ENCODE measurements at places on chromosomes 4 and X.

DNA sequence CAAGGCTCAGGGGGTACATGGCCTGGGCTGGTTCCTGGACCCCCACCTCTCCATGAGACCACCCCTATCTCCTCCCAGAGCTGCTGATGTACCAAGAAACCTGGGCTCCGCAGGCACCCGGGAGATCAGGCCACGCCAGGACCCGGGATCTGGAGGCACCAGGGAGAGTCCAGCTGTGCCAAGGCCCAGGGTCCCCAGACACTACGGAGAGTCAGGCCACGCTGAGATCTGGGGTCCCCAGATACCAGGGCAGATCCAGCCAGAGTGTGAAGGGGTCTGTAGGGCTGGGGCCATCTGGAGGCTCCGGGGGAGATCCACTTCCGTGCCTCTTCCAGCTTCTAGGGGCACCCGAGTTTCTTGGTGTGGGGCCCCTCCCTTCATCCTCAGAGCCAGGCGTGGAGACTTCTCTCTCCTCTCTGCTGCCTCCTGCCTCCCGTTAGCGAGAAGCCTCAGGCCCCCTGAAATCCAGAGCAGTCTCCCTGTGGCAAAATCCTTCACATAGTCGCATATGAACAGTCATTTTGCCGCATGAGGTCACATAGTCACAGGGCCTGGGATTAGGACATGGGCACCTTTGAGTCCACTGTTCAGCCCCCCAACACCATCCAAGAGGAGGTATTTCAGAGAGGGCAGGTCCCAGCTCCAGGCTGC lies 9.7 kb downstream of the ABLIM2 start:
- no peaks in the 10 kb centered on the region for H3K4me1 ChIP-seq
- H3K36me3 ChIP-seq = no peaks in the 10 kb centered on the region
- no peak for DNase-seq

DNA sequence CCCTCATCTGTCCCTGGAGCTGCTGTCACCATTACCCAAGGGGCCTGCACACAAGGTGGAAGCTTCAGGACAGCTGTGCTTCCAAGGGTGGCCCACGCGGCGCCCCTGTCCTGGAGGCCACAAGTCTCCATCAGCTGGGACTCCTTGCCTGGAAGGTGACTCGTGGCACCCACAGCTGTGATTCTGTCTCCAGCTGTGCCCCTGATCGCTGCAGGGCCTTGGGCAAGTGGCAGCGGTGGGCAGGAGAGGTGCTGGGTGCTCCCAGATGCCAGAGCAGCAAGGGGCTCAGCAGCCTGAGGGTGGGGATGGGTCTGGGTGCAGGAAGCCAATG lies 9.0 kb upstream of the DUSP9 start:
- H3K27me3 ChIP-seq = peaks cover 12% of the 10 kb centered on the region
- H3K36me3 ChIP-seq = no peaks in the 10 kb centered on the region
- no peak overlapping the region for H3K4me3 ChIP-seq
- H3K27ac ChIP-seq = no peak overlapping the region
- peaks cover 4% of the 10 kb centered on the region for H3K4me1 ChIP-seq

- H3K4me1 ChIP-seq = no peaks in the 10 kb centered on the region
- H3K36me3 ChIP-seq = no peaks in the 10 kb centered on the region
- H3K27me3 ChIP-seq = no peaks in the 10 kb centered on the region
- DNase-seq = no peak
These were observed 36.1 kb upstream of the HERC5 start for GRCh38 chr4:88420844-88421243.

- no peaks in the 10 kb centered on the region for H3K27me3 ChIP-seq
- no peak overlapping the region for H3K27ac ChIP-seq
- H3K4me3 ChIP-seq = no peak overlapping the region
- no peak for DNase-seq
- peaks cover 74% of the 10 kb centered on the region for H3K4me1 ChIP-seq
These were observed 8.0 kb downstream of the HERC3 start for GRCh38 chr4:88600176-88600838.

DNA sequence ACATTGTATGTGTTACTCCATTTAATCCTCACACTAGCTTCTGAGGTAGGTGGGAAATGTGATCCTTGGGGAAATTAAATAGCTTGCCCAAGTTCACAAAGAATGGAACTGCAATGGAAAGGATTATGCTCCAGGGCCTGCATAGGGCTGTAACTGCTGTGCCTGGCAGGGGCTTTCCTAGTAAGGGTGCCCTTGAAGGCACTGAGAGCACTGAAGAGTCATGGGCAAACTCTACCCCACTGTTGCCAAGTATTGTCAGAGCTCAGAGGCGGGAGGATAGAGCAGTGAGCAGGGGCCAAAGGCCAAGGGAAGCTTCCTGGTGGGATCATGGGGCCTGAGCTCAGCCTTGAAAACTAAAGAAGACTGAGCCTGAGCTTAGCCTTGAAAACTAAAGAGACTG lies 133.0 kb upstream of the NALF2 start:
- H3K36me3 ChIP-seq = no peaks in the 10 kb centered on the region
- no peaks in the 10 kb centered on the region for H3K4me1 ChIP-seq
- peaks cover 6% of the 10 kb centered on the region for H3K27me3 ChIP-seq
- DNase-seq = no peak
- no peak overlapping the region for H3K4me3 ChIP-seq

DNA sequence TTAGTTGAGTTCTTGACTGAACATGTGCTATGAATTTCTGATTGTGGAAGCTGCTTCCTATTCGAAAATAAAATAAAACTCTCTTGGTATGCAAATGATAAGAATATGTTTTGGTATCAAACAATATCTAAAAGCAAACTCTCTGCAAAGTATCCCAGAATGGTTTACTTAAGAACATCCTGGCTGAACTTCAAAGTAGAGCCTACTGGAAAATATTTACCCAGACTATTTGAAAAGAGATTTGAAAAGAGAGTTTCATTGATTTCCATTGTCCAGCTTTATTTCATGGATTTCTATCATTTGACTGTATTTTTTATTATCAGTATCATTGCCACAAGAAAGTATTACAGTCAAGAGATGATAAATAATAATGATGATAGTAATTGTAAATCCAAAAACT lies 171.1 kb upstream of the SLC7A11 start:
- H3K4me3 ChIP-seq = no peak overlapping the region
- no peak overlapping the region for H3K27ac ChIP-seq
- no peaks in the 10 kb centered on the region for H3K36me3 ChIP-seq
- no peaks in the 10 kb centered on the region for H3K4me1 ChIP-seq

- no peaks in the 10 kb centered on the region for H3K36me3 ChIP-seq
- no peak overlapping the region for H3K27ac ChIP-seq
- H3K4me3 ChIP-seq = no peak overlapping the region
- H3K27me3 ChIP-seq = peaks cover 2% of the 10 kb centered on the region
- DNase-seq = no peak
- no peaks in the 10 kb centered on the region for H3K4me1 ChIP-seq
These were observed 144.6 kb downstream of the AMELX start for GRCh38 chrX:11437642-11438379.

GRCh38 chrX:120560405-120560841 lies 339 bp downstream of the CUL4B start:
- DNase-seq = peak; percentile 55
- H3K27me3 ChIP-seq = no peaks in the 10 kb centered on the region

- no peak overlapping the region for H3K27ac ChIP-seq
- no peak for DNase-seq
- H3K4me1 ChIP-seq = no peaks in the 10 kb centered on the region
- H3K36me3 ChIP-seq = no peaks in the 10 kb centered on the region
- H3K27me3 ChIP-seq = no peaks in the 10 kb centered on the region
- H3K4me3 ChIP-seq = no peak overlapping the region
These were observed 71.3 kb upstream of the IQCM start for GRCh38 chr4:149886786-149887490.

GRCh38 chr4:113708250-113708649 lies 53.3 kb downstream of the CAMK2D start:
- no peaks in the 10 kb centered on the region for H3K27me3 ChIP-seq
- H3K36me3 ChIP-seq = peaks cover 7% of the 10 kb centered on the region
- no peak overlapping the region for H3K27ac ChIP-seq
- DNase-seq = no peak

DNA sequence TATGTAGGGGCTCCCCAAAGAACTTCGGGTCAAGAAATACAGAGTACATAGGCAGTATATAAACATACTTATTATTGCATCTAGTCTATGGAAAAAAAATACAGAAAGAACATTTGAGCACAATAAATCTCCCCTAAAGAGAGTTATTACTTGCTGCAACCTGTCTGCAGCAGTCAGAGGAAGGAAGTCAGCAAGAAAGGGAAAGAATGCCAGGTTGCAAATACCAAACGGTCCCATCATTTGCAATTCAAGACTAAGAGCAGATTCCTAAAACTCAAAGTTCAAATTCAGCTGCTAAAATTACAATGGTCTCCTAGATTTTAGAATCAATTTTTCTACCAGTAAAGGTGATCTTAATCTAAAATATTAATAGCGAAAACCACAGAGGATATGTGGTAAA lies 236.2 kb upstream of the NUDT6 start:
- no peak overlapping the region for H3K27ac ChIP-seq
- no peak overlapping the region for H3K4me3 ChIP-seq
- no peak for DNase-seq

- H3K27ac ChIP-seq = no peak overlapping the region
- H3K4me1 ChIP-seq = peaks cover 43% of the 10 kb centered on the region
These were observed 16.9 kb downstream of the NKX3-2 start for GRCh38 chr4:13527192-13527980.

GRCh38 chr4:2272026-2272827 lies 10.3 kb upstream of the MXD4 start:
- H3K36me3 ChIP-seq = no peaks in the 10 kb centered on the region
- no peaks in the 10 kb centered on the region for H3K4me1 ChIP-seq
- no peak overlapping the region for H3K27ac ChIP-seq
- DNase-seq = no peak

DNA sequence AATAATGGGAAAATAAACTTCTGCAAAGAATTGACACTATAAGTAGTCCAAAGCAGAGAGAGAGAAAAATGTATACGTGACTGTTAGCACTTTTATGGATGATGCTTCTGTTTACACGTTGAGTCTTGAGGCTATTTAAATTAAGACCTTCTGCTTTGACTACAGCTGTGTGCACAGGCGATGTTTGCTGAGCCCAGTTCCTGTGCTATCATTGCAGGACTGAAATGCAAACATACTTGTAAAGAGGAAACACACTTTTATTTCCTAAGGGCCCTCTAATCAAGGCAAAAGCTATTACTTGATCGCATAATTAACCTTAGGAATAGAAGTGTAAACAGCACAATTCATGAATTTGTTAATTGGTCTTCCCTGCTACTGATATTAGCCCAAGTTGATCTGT lies 226.9 kb downstream of the FBXW7 start:
- no peaks in the 10 kb centered on the region for H3K4me1 ChIP-seq
- no peaks in the 10 kb centered on the region for H3K27me3 ChIP-seq
- DNase-seq = no peak
- H3K27ac ChIP-seq = no peak overlapping the region

- H3K27ac ChIP-seq = no peak overlapping the region
- no peaks in the 10 kb centered on the region for H3K27me3 ChIP-seq
- H3K4me3 ChIP-seq = no peak overlapping the region
- no peaks in the 10 kb centered on the region for H3K36me3 ChIP-seq
These were observed 39.3 kb downstream of the EVC start for GRCh38 chr4:5750052-5750945.

DNA sequence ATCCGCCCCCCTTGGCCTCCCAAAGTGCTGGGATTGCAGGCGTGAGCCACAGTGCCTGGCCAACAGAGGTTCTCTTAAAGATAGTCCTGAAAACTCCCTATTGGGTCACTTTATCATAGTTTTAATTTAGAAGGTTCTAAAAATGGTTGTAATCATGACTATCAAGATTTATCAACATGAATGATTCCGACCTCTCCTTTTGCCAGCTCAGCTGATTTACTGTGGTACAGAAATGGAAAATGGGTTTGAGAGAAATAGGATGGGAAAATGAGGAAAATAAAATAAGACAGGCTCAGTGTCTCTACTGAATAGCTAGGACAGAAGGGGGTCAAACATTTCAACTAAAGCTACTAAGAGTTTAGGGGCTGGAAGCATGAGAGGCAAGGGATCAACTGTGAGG lies 28.2 kb upstream of the UGDH start:
- no peak overlapping the region for H3K27ac ChIP-seq
- no peak overlapping the region for H3K4me3 ChIP-seq
- no peak for DNase-seq
